ENCODE measurements at places on chromosomes 1 and 21. TPM values are rescaled to one million over a fixed set of nuclear protein-coding genes. Genes with fewer than 3 reads are reported as not detected.

GRCh38 chr1:156884560-156885184 lies 8.8 kb upstream of the PEAR1 start:
- peaks cover 88% of the 10 kb centered on the region for H3K27me3 ChIP-seq
- no peaks in the 10 kb centered on the region for H3K4me1 ChIP-seq
- H3K36me3 ChIP-seq: peaks cover 8% of the 10 kb centered on the region
- H3K27ac ChIP-seq: no peak overlapping the region

- no peaks in the 10 kb centered on the region for H3K36me3 ChIP-seq
- H3K27me3 ChIP-seq: no peaks in the 10 kb centered on the region
- peaks cover 6% of the 10 kb centered on the region for H3K4me1 ChIP-seq
- DNase-seq: no peak
Observed at GRCh38 chr1:201968202-201968925, 13.1 kb downstream of the TIMM17A start.

DNA sequence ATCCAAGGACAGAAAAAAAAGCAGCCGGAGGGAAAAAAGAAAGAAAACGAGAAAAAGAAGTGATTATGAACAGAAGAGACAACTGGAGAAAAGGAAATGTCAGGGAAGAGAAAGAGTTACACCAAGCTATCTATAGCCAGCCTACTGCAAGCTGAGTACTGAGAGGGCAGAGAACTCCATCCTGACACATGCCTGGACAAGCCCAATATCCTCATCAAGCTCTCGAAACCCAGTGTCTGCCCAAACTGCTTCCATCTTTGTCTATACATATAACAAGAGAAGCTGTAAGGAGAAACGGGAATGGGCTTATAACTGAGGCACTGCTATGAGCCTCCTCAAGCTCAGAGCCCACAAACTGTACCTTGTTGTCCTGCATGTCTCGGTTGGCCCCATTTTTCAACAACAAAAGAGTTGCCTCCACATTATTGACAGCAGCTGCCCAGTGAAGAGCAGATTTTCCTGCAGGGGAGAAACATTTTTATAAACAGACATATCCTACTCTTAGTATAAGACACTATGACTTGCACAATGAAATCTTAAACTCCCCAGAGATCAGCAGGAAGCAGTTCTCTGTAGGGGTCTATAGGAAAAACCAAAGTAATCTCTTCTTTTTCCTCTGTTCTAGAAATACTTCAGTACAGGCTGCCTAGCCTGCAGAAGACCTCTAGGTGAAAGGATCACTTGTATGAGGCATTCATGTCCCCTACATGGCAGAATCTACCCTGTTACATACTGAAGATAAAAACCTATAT lies 21.2 kb upstream of the ADAM30 start:
- H3K27me3 ChIP-seq: no peaks in the 10 kb centered on the region
- peaks cover 66% of the 10 kb centered on the region for H3K36me3 ChIP-seq
- H3K4me3 ChIP-seq: no peak overlapping the region
- H3K27ac ChIP-seq: peak overlapping the region; percentile 11
- DNase-seq: no peak
- peaks cover 4% of the 10 kb centered on the region for H3K4me1 ChIP-seq

- no peak overlapping the region for H3K27ac ChIP-seq
- no peak for DNase-seq
- H3K36me3 ChIP-seq: no peaks in the 10 kb centered on the region
Observed at GRCh38 chr1:53394306-53394705, 64.9 kb upstream of the DMRTB1 start.

- no peak overlapping the region for H3K27ac ChIP-seq
- no peaks in the 10 kb centered on the region for H3K4me1 ChIP-seq
- H3K27me3 ChIP-seq: peaks cover 28% of the 10 kb centered on the region
- no peak for DNase-seq
Observed at GRCh38 chr1:20602851-20603450, 14.1 kb downstream of the CDA start.

- no peak overlapping the region for H3K27ac ChIP-seq
- peaks cover 66% of the 10 kb centered on the region for H3K27me3 ChIP-seq
- no peak for DNase-seq
- H3K4me1 ChIP-seq: peaks cover 8% of the 10 kb centered on the region
Observed at GRCh38 chr1:233905416-233906051, 1.1 kb downstream of the SLC35F3 start.

- H3K27me3 ChIP-seq: peaks cover 16% of the 10 kb centered on the region
- no peak for DNase-seq
- H3K36me3 ChIP-seq: no peaks in the 10 kb centered on the region
- no peak overlapping the region for H3K27ac ChIP-seq
- no peak overlapping the region for H3K4me3 ChIP-seq
Observed at GRCh38 chr1:27951396-27951795, 8.4 kb upstream of the XKR8 start.

GRCh38 chr1:94319319-94320102 lies 82.1 kb upstream of the ARHGAP29 start:
- peaks cover 19% of the 10 kb centered on the region for H3K27me3 ChIP-seq
- no peak overlapping the region for H3K4me3 ChIP-seq
- H3K4me1 ChIP-seq: no peaks in the 10 kb centered on the region
- no peak overlapping the region for H3K27ac ChIP-seq

DNA sequence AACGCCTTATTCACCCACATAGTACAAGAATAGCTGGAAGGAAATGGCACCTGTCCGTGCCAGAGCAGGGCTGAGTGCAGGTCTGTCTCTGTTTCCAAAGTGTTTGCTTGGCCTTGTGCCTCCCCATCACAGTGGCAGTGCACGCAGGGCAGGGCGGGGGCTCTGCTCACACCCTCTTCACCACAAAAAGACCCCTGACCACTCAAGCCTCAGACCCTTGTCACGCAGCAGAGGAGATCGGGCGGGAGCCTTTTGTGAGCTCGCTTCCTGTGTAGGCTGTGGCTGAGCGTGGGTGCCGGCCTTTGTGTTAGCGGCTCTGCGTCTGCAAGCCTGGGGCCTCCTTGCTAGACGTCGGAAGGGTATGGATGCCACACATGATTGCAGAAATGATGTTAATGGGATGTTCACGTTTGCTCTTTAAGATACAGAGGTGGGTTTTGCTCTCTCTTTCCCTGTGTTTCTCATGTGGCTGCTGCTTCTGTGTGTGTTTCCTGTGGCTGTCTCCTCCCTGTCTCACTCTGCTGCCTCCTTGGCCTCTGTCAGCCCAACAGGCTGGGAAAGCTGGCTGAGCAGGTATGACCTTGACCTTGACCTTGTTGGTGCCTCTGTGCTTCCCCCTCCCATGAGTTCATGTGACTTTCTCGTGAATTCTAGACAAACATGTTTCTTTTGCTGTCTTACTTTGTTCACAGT lies 45.4 kb downstream of the S100B start:
- H3K27ac ChIP-seq: peak overlapping the region; percentile 53
- peak overlapping the region; percentile 71 for H3K4me3 ChIP-seq
- H3K4me1 ChIP-seq: peaks cover 35% of the 10 kb centered on the region
- no peaks in the 10 kb centered on the region for H3K27me3 ChIP-seq
- no peak for DNase-seq

- no peak overlapping the region for H3K27ac ChIP-seq
- peaks cover 5% of the 10 kb centered on the region for H3K4me1 ChIP-seq
- H3K27me3 ChIP-seq: no peaks in the 10 kb centered on the region
- no peak overlapping the region for H3K4me3 ChIP-seq
Observed at GRCh38 chr1:214318356-214318755, 37.4 kb downstream of the SMYD2 start.

- H3K4me1 ChIP-seq: peaks cover 35% of the 10 kb centered on the region
- H3K36me3 ChIP-seq: no peaks in the 10 kb centered on the region
- H3K27me3 ChIP-seq: peaks cover 27% of the 10 kb centered on the region
- no peak overlapping the region for H3K4me3 ChIP-seq
- no peak overlapping the region for H3K27ac ChIP-seq
Observed at GRCh38 chr1:12620488-12620865, 2.5 kb upstream of the DHRS3 start.

DNA sequence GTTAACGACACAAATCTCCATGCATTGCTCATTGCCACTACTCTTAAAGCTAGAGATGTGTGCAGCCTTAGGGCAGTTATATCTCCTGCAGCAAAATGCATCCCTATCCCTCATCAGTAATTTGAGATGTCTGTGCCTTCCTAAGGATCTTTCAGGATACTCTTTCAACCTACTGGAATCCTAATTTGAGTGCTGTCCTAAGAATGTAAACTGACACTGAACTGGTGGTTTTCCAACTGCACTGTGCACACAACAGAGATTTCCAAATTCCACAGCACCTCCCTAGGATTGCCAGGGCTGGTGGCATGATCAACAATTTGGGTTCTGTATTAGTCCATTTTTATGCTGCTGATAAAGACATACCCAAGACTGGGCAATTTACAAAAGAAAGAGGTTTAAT lies 193.9 kb downstream of the LTN1 start:
- H3K4me1 ChIP-seq: no peaks in the 10 kb centered on the region
- DNase-seq: no peak
- no peak overlapping the region for H3K4me3 ChIP-seq
- H3K27ac ChIP-seq: no peak overlapping the region
- no peaks in the 10 kb centered on the region for H3K36me3 ChIP-seq

B3GALT2 gene
- polyA plus RNA-seq: not detected

DNA sequence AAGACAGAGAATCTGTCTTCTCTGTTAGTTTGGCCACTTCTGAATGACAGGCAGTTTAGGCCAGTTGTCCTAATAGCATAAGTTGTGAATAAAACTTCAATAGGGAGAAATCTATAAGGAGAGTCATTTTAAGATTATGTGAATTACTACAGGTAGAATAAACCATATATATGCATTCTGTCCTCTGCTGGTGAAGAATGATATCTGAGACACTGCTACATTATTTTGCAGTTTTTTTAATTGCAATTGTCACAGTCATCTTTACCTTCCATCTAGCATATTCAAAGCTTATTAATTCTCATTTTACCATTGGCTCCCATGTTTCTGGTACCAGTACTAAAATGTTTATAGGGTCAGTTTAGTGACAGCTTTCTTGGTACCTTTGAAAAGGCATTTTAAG lies 519.6 kb upstream of the DEPDC1 start:
- no peaks in the 10 kb centered on the region for H3K36me3 ChIP-seq
- no peaks in the 10 kb centered on the region for H3K27me3 ChIP-seq
- H3K4me1 ChIP-seq: no peaks in the 10 kb centered on the region
- no peak overlapping the region for H3K4me3 ChIP-seq
- no peak overlapping the region for H3K27ac ChIP-seq
- DNase-seq: no peak

RHOU gene
- not detected for polyA plus RNA-seq

DNA sequence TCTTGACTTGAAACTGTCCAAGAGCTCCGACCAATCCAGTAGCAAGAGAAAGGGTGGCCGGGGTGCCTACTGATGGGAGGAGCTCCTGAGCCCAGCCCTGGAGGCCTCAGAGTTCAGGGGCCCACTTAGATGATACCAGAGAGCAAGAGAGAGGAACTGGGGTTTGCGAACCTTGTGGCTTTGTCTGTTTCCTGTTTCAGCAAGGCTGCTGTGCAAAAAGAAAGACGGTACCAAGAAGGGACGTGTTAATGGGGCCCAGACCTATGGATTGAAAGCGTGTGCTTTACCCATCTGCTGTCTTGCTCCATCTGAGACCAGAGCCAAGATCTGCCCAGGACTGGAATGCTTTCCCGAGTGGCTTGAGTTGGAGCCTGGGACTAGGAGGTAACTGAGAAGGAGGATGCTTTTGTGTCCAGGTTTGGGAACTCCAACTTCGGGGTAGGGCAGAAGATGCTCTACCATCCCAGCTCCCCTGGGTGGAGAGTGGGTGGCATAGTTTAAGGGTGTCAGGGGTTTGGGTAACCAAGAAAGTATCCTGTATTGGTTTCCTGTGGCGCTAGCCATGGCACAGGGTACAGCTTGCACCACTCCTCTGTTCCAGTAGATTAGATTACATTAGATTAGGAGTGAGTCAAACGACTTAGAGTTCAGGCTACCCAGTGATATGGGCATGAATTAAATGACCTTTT lies at the start of gene TRAF3IP3:
Gene TRAF3IP3 (plus strand): TSS at position 128 of the 689 bp plus-strand sequence. CDS start 3,987 bp downstream, outside the sequence.
- no peaks in the 10 kb centered on the region for H3K36me3 ChIP-seq
- H3K4me3 ChIP-seq: peak within 1 kb of the TSS; percentile 98
- peak; percentile 78 for DNase-seq
- peaks cover 79% of the 10 kb centered on the region for H3K4me1 ChIP-seq
- no peaks in the 10 kb centered on the region for H3K27me3 ChIP-seq

IQGAP3 gene
- not detected for polyA plus RNA-seq

DNA sequence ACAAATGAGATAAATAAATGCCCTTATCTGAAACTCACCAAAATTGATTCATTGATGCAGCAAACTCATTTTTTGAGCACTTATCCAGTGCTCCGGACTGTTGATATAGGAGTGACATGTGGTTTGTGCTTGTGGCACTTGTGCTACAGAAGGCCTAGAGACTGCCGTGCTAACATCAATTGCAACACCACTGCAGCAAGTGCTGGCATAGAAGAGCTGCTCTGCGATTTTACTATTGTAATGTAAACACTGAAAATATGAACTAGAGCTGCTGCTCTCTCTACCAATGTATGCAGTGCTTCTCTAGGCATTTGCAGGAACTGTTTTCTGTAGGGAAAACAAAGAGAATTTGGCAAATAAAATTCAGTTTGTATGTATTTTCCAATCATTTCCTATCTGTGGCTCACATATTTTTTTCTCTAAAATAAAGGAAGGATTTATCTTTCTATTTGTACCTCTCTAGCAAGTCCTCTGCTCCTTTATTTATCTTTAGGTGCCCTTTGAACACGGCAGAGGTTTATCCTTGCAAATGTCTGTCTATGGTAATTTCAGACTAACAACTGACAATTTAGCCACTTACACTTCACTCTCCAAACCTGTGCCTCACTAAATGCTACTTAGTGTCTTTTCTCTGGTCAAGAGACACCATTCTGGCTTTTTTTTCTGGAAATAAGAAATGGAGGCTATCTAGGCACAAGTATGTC lies 409.5 kb upstream of the ADGRL2 start:
- H3K4me3 ChIP-seq: no peak overlapping the region
- no peak overlapping the region for H3K27ac ChIP-seq
- no peaks in the 10 kb centered on the region for H3K27me3 ChIP-seq

DNA sequence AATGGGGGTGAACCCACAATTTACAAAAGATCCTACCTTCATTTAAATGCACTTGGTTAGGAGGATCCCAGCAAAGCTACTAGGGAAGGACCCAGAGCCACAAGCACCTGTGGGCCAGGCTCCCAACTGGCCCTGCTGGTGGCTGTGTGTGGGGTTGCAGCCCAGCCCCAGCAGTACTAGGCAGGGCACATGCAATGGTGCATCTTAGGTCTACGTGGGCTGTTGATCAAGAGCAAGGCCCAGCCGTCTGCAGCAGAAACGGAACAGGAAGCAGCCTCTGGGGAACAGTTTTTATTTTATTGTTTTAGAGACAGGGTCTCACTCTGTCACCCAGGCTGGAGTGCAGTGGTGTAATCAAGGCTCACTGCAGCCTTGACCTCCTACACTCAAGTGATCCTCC lies 134.1 kb upstream of the RAB4A start:
- DNase-seq: peak; percentile 7
- H3K4me1 ChIP-seq: peaks cover 22% of the 10 kb centered on the region
- H3K27ac ChIP-seq: peak overlapping the region; percentile 90
- peaks cover 8% of the 10 kb centered on the region for H3K36me3 ChIP-seq
- H3K4me3 ChIP-seq: no peak overlapping the region

DNA sequence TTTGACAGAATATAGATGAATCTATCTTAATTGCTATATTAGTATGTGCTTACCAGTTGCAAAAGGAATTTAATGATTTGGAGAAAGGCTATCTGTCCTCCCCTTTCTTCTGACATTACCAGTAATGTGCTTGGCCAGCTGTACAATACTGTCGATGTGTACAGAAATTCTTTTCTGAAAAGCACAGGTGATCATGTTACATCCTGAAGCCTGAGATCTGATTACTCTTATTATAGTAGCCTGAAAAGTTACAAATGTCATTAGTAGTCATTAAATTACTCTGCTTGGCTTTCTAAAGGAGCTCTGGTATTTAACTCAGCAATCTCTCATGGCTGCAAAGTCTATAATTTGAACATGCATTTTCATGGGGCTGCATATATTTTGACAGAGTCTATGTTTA lies 209.8 kb downstream of the PTPRC start:
- H3K27me3 ChIP-seq: no peaks in the 10 kb centered on the region
- H3K4me1 ChIP-seq: peaks cover 4% of the 10 kb centered on the region
- DNase-seq: no peak
- no peak overlapping the region for H3K4me3 ChIP-seq
- no peak overlapping the region for H3K27ac ChIP-seq
